ENCODE measurements at places on chromosomes 1 and 21.
A peak's percentile ranks its signal among the peaks of the same experiment; 100 is the strongest.

DNA sequence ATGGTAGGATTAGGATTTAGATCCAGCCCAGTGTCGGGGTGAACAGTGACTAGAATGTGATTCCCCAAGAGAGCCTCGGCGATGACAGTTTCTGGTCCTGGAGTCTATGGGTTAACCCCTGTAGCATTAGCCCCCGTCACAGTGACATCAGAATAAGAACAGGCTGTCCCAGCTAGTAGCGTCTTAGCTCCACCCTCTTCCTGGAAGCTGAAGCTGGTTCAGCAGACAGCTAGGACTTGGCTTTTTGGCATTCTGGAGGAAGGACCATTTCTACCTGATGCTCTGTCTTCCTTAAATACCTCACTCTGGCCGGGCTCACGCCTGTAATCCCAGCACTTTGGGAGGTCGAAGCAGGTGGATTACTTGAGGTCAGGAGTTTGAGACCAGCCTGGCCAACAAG lies 5.0 kb downstream of the NDUFS2 start:
- DNase-seq = no peak

DNA sequence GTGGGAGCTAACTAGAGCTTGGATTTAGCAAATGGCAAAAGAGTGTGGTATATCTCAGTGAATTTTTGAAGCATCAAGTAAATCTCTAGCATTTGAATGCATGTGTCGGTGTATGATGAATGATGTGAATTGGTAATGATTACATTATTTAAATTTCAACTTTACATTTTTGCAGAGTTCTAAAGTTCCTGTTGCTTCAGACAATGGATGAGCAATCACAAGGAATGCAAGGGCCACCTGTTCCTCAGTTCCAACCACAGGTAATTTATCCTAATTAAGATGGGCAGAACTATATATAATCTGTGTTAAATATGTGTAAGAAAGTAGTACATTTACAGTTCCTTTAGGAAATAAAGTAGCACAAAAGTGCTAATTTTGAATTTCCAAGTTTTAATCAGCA lies 75.6 kb downstream of the NEK7 start:
- DNase-seq = no peak

GRCh38 chr1:5991381-5992025 lies 722 bp downstream of the NPHP4 start:
- no peak for DNase-seq

GRCh38 chr1:40820911-40821693 lies 37.5 kb downstream of the KCNQ4 start:
- no peak for DNase-seq

DNA sequence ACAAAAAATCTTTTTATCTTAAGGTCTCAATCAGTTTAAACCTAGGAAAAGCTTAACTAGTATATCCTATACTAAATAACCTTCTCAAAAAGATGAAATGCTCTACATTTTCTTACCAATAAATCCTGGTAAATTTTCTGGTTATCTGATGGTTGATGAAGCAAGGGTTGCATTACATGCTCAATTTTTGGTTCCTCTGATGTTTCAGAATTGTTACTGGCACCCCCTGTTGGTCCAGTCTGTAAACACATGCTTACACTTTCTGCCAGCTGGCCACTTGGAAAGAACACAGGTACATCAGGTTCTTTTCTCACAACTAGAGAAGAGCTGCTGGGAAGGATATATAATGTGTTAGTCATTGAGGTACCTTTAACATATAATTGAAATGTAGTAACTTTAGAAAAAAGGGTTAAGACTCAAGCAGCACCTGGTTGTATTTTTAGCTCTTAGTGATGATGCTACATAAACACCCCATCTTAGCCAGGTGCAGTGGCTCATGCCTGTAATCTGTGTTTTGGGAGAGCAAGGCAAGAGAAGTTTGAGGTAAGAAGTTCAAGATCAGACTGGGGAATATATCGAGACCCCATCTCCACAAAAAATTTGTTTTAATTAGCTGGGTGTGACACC lies 30.9 kb upstream of the TAL1 start:
- no peak for DNase-seq

- DNase-seq = no peak
Measured at GRCh38 chr1:66327588-66327987, 206.4 kb upstream of the SGIP1 start.

DNA sequence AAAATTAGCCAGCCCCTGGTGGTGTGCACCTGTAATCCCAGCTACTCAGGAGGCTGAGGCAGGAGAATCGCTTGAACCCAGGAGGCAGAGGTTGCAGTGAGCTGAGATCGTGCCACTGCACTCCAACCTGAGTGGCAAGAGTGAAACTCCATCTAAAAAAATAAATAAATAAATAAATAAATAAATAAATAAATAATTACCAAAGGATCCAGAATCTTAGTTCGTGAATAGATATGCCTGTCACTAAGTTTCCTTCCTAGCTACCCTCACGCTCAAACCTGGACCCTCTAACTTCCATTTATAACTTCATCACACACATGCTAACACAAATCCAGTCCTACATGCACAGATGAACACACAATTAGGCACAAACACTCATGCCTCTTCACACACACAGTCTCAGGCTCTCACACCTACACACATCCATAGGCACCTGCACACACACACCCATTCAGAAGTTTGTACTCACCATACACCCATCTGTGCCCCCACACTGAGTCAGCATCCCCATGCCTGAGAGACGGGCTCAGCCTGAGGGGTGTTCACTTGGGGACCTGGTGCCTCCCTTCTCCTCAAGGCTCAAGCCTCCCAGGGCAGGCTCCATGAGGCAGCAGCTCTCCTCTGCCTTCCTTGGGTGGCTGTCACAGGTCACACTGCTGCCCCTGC lies 61.5 kb downstream of the LACTBL1 start:
- no peak for DNase-seq

DNA sequence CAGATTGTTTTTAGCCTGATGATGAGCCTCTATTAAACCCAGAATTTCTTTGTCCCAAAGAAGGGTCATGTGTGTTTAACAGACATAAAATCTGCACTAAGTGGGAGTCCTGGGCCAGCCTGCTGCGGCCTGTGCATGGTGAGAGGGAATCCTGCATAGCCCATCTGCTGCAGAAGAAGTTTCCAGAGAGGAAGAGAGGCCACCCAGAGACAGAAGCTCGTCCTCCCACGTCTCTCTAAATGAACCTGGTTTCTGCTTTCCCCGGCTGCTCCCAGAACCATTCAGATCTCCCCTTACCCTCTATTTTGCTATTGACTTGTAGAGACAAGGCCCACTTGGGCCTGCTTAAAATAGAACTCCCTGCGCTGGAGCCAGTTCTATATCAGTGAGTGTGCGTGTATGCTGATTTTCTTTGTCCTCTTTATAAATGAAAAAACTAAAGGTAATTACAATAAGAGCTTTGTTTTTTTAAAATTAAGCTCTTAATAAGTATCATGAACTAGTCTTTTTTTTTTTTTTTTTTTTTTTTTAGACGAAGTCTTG lies 142.8 kb upstream of the RAB4A start:
- no peak for DNase-seq

GRCh38 chr1:193309936-193310475 lies 123.6 kb upstream of the B3GALT2 start:
- no peak for DNase-seq

GRCh38 chr1:164630626-164631396 lies 71.8 kb downstream of the PBX1 start:
- peak; percentile 63 for DNase-seq

DNA sequence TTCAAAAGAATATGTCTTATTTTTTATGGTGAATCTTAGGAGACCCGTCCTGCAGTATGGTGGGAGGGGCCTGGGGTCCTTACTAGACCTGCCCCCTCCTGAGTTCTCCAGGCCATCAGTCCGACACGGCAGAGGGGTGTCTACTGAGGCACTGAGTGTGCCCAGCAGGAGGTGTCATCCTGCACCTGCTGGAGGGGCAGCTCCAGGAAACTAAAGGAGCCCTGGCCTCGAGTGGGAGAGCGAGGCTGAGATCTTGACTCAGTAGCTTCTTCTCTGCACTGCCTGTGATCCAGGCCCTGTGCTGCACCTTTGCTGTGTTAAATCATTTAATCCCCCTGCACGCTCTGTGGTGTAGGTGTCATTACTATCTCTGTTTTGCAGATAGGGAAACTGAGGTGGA lies 587.7 kb downstream of the PTPRU start:
- no peak for DNase-seq

DNA sequence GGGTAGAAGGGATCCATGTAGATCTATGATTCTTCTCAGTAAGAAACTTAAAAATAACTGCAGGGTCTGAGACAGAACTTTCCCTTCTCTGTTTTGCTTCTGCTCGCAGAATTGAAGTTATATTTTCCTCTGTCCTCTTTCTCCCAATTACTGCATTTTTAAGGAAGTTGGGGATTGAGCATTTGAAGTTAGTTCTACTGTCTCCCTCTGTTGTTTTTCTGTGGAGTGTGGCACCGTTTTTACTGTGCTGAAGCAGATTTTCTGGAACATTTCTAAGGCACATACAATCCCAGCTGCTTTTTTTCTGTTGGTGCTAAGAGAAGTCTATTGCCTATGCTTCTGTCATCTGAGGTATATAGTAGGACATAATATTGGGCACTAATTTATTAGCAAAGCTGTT lies 43.3 kb downstream of the RASAL2 start:
- DNase-seq = no peak

DNA sequence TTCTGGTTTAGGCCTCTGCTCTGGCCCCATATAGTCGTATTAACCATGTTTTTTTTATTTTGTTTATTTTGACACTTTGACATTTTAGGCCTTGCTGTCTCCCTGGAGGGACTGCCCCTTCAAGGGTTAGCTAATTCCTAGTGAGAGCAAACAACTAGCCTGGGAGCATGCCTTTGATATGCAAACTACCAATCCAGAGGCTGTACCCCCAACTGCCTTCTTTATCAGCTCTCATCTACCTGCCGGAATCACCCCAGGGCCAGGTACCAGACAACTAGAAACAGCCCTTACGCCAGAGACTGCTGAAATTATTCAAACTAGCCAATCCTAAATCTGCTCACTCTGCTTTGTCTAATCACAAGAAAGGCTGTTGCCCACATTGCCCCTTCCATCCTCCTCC lies 13.0 kb upstream of the ST6GALNAC5 start:
- no peak for DNase-seq

GRCh38 chr1:115198938-115199337 lies 109.6 kb upstream of the TSPAN2 start:
- DNase-seq = no peak

- DNase-seq = no peak
Measured at GRCh38 chr21:43637530-43638158, 21.6 kb downstream of the HSF2BP start.

DNA sequence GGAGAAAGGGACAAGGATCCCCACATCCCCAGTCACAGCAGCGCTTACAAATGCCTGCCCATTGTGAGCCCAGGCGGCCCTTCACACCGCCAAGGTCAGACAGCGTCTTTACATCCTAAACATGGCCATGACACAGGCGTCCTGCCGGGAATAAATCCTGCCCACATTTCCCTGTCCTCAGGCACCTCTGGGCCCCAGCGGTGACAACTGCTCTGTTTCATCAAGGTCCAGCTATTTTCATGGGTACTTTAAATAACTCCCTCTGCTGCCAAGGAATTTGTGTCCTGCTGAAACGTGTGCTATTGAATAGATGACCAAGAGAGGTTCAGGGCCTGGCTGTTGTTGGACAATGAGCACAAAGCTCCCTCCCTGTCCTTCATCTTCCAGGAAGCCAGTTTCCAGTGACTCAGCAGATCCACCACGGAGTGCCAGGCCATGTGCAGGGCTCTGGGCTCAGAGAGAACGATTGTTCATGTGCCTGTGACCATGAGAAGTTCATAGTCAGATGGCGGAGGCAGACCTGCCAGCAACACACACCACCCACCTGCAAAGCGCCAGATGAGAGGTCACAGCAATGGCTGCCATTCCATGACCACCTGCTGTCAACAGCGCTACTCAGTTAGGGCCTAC lies 195.8 kb downstream of the MATN1 start:
- no peak for DNase-seq

GRCh38 chr1:96233422-96233821 lies 488.2 kb upstream of the PTBP2 start:
- DNase-seq = no peak

DNA sequence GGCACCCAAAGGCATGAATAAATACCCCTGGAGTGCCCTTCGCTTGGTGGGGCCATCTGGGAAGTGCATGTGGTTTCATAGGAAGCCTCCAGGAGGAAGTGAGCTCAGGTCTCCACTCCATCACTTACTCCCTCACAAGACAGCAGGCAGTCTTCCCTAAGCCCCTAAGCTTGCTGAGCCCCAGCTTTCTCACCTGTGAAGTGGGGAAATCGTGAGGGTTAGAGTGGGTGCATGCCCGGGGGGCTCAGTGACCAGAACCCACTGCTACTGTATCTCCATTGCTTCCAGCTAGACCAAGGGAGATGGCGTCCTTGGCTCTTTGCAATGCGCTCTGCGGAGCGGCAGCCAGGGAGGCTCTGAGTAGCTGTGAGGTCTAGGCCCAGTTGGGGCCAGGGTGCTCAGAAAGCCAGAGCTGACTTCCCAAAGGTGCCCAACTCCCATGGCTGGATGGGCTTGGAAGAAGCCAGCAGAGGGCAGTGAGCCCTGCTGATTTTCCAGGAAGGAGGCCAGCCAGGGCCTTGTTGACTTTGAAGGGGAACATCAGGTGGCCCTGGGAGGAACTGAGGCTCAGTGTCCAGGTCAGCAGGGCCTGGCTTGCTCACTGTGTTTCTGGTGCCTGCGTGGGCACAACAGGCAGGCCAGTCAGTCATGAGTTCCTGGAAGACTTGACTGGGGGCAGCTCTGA lies 27.3 kb downstream of the CDCP2 start:
- no peak for DNase-seq

GRCh38 chr1:200642481-200642880 lies 21.9 kb upstream of the KIF14 start:
- DNase-seq = no peak

GRCh38 chr1:107142140-107142542 lies 1.3 kb downstream of the NTNG1 start:
- DNase-seq = peak; percentile 17

DNA sequence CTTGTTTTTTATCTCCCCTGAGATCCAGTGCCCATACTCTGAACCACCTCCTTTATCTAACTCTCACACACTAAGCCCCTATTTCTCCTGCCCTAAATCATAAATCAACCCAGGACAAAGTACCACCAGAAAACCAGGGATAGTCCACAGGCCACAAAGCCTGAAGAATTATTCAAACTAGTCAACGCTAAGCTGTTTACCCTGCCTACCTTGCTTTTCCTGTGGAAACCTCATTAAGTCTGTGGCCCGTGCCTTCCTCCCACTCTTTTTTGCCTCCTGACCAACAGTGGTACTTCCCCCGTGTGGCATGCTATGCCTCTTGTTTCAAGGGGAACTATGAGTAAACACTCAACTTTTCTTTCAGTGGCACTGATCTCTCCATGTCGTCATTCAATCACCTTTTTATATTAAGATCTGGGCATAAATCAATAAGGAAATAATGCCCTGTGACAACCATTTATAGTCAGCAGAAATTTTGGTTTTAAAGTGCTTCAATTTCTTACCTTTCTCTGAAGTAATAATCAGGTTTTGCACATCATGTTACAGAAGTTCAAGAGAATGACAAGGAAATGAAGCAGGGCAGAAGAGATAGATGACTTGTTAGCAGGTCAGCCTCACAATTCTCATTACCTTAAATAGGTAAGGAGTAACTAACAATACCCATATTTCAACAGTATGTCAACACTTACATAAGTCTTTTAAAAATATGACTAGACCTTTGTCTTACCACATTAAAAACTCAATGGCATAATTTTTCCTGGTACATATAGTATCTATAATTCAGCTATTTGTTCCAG lies 32.1 kb downstream of the EYA3 start:
- no peak for DNase-seq

GRCh38 chr21:28066596-28067387 lies 925.9 kb downstream of the LTN1 start:
- DNase-seq = no peak

GRCh38 chr1:100306735-100307313 lies 40.8 kb downstream of the RTCA start:
- DNase-seq = no peak

GRCh38 chr1:58780836-58781452 lies 2.9 kb downstream of the JUN start:
- DNase-seq = no peak
